ENCODE measurements at places on chromosomes 5 and 9.
A peak's percentile ranks its signal among the peaks of the same experiment; 100 is the strongest.

- no peak for DNase-seq
Measured at GRCh38 chr5:168449166-168449565, 37.1 kb upstream of the RARS1 start.

GRCh38 chr5:177601577-177602457 lies 1.9 kb downstream of the B4GALT7 start:
- peak; percentile 53 for DNase-seq

GRCh38 chr5:176738637-176739250 lies 71.6 kb upstream of the UNC5A start:
- DNase-seq = peak; percentile 35

DNA sequence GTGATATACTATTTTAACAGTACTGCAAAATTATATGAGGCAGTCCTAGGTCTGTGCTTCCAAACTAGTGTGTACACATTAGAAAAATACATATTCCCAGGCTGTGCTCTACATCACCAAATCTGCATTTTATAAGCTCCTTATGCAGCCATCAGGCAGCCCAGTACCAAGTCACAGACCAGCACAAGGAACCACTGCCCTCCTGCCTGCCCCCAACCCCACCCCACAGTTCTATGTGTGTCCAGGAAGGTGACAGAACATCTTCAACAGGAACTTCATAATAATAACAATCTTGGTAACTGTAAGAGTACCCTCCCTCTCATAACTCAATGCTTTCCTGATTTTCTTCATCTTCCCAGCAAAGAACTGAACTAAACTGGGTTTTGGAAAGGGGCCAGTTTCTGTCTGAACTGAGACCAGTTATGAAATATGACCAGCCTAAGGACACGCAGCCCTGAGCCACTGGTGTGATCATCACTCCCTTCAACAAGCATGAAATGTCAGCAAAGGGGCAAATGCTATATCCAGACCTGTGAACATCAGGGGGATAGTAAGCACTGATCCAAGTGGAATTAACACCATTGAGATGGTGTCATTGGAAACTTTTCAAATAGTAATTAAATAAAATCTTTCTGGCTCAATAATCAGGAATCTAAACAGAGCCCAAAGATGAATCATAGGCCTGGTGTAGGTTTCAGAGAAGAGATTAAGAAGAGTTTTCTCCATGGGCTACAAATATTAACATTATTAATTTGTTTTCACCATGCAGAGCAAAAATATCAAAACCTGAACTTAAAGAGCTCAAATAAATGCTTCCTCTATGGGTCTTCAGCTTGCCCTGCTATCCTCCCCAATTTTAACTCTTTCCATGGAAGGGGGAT lies 82.1 kb downstream of the DPYSL3 start:
- DNase-seq = no peak

DNA sequence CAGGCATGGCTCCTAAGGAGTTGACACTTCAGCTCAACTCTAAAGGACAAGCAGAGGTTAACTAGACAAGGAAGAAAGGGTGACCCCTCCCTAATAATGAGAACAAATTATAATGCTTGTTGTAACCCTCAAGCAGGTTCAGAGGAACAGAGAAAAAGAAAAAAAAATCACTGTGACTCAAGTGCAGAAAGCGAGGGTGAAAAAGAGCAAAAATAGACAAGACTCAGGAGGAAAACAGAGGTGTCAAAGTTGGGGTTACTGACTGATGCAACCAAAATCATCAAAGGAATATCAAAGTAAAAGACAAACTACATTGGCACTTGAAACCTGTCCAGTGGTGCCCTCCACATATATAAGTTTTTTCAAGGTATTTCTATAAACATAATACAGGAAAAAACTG lies 28.4 kb downstream of the FBXW11 start:
- DNase-seq = no peak

- DNase-seq = no peak
Measured at GRCh38 chr5:115656404-115656803, 30.6 kb upstream of the TMED7 start.

DNA sequence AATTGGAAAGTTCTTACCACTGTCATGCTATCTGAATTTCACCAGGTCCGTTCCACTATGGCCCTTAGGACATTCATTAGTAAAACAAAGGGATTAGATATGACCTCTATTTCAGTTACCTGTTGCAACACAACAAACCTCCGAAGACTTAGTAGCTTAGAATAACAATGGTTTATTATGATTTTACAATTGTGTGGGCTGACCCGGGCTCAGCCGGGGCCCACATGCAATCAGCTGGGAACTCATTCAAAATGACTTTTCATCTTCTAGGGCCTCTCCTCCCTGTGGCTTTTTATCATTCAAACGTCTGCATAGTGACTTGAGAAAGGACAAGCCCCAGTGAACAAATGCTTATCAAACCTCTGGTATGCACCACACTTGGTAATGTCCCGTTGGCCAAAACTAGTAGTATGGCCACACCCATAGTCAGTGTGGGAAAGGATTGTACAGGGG lies 2.3 kb upstream of the FBXW11 start:
- no peak for DNase-seq

DNA sequence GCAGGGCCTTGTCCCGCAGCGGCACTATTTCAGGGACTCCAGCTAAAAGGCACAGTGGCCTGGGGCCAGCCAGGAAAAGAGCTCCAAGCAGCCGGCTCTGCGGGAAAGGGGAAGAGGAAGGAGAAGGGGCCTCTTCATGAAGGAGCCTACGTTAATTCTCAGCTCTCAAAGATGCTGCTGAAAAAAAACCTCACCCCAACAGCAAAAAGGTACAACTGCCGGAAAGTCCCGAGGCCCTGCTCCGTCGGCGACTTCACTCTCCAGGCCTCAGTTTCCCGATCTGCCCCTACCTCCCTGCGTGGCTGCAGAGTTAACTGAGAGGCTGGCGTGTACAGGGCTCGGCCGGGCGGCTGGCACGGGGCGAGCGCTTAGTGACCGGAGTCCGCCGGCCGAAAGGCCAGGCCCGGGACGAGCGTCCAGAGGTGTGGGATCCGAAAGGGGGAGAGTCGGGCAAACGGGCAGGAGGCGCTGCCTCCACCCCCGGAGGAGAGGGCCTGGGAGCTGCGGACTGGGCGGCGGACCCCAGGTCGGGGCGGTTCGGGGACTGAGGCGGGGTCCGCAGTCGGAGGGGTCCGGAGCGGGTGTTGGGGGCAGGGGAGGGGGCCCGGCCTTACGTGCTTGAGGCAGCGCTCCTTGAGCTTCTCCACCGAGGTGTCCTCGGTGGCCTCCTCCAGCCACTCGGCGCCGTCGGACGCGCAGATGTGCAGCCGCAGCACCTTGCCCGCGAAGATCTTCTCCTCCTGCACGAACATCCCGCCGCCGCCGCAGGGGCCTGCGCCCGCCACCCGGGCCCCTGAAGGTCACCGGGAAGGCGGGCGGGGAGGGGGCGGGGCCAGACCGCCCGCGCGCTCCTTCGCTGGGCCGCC lies 529 bp downstream of the UBAC1 start:
- DNase-seq = peak; percentile 61

DNA sequence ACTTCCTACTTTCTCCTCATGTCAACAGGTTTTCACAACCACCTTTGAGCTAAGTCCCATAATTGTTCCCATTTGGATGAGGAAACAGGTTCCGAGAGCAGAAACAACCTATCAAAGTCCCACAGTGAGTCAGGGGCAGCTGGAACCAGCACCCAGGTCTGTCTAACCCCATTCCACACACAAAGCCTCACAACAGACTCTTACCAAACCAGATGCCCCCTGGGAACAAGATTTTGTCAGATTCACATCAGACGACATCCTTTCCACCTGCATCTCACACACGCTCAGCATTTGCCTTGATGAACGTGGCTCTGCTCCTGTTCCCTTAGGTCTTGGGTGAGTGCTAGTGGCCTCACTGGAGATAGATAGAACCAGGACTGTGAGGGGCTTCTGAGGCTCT lies 17.0 kb downstream of the SWI5 start:
- DNase-seq = no peak

DNA sequence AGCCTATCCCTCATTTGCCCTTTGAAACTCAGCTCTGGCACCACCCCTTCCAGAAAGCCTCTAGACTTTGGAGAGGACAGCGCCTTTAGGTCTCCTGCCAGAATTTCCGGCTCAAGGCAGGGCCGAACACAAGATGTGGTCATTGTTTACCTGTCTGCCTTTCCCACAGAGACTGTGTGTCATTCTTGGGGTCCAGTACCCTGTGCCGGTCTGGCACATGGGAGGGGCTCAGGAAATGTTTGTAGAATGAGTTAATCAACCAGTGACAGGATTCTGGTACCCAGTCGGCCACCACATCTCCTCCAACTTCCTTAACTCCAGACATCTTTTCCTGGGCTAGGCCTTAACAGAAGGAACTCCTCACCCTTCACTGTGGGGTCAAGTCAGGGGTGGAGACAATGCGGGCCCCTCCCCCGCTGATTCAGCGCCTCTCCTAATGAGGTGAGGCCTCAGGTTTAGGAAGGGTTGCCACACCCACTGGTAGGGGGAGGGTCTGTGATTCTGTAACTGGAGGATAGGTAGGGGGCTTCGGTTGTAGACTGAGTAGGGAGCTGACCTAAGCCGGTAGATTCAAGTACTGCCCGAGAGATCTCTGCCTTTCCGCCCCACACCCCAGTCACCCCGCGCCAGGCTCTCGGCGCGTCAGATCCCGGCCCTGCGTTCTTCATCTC lies 29.3 kb downstream of the PCDH1 start:
- DNase-seq = peak; percentile 72

All from activated CD8-positive, alpha-beta memory T cell treated with anti-CD3 and anti-CD28 coated beads, Interleukin-2, amount 50 U/mL, for 48 hours (primary cell).